ENCODE measurements at places on chromosomes 1 and 21.

DNA sequence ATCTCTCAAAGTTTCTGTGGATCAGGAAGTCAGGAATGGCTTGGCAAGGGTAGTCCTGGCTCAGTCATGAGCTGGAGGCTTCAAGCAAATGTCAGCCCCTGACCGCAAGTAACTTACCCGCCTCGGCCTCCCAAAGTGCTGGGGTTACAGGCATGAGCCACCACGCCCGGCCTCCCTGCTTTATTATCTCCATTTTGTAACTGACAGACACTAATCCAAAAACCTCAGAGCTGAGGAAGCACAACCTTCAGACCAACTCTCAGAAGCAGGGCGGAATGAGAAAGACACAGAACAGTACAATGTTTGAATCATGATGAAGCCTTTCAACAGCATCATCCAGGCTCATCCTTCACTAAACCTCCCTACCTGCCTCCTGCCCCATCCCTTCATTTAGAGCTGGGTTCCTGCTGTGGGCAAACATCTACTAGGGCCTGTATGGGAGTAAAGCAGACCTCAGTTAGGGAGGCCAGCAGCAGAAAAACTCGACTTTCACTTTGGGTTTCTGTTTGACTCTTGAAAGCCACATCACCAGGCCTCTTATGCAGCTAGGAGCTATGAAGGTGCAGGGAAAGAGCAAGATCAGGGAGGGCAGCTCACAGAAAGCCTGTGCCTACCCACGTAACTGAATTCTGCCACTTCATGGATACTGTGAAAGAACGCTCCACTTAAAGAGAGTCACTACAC, 84.4 kb upstream of the RAB4A start:
- no peak for DNase-seq

DNA sequence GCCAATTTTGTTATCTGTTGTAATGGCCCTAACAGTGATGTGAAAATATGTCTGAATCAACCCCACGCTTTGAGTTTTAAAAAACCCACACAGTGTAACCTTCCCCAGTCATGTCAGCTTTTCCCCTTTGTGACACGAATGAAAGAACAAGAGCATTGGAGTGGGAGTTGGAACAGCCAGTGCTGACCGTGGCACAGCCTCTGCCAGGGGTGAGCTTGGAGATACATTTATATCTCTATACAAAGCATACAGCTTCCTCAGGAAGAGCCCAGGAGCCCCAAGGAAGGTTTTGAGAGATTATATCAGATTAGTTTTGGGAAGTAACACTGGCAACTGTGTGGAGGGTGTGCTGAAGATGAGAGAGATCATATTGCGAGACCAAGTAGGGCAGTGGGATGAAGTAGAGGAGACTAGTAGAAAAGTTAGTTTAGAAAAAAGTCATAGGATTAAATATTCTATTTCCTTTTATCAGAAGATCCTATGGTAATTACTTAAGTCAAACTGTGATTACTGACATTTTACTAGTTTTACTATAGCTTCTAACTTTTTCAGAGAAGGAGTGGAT, 15.9 kb downstream of the LRRC8B start:
- DNase-seq = no peak

DNA sequence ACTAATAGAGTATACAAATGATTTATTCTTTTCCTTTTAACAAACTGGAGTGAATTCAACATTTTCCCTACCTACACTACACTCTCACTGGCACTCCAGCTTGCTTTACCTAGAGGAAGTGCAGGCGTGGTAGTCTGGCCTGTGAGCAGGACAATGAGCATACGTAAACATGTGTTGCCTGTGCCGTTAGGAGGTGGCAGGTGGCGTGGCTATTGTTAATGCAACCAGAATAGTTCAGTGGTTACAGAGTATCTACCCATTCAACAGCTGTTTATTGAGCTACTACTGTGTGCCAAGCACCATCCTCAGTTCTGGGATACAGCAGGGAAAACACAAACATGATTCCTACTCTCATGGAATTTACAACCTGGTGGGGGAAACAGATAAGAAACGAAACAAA, 299.7 kb upstream of the KAZN start:
- no peak for DNase-seq

GRCh38 chr1:100597784-100598183, 59.8 kb downstream of the GPR88 start:
- no peak for DNase-seq

GRCh38 chr21:41255190-41255589, 61.4 kb upstream of the FAM3B start:
- no peak for DNase-seq
